Naive thymus-derived CD8-positive, alpha-beta T cell (primary cell): ENCODE measurements at places on chromosomes 6 and 20.

- DNase-seq, result no peak
Measured at GRCh38 chr6:26129656-26130055, 42.4 kb downstream of the HFE start.

- DNase-seq, result peak; percentile 36
Measured at GRCh38 chr20:30168025-30168799, 1089.3 kb upstream of the DEFB115 start.

GRCh38 chr20:44736170-44737021, 9.3 kb upstream of the KCNK15 start:
- DNase-seq, result peak; percentile 47

DNA sequence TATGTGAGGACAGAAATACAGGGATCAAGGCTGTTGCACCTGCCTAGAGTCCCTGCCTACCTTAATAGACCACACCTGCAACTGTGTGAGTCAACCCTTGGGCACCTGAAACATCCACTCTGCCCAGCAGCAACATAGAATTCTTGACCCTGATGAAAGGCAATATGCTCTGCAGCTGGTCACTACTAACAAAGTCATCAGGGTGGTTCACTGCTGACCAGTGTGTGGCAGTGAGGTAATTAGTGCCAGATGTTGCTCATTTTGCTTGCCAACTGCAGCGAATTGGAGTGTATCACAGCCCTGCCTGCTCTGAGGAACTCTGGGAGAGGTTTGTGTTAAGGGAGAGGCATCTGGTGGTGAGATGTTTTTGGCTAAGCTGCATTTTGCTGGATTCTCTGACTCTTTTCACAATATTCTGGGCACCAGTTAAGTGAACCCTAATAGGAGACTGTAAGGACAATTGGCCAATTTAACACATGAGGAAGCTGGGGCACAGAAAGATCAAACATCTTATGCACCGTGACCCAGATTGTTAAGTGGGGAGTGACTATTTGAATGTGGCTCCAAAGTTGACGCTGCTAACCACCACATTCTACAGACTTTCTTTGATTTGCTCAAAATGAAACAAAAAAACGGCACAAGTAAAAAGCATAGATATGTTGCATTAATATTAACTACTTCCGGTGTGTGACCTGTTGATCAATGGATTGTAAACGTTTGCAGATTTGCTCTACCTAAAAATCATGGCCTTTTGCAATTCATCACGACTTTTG, 61.9 kb upstream of the OPRM1 start:
- no peak for DNase-seq

GRCh38 chr20:50445354-50446151, 64.6 kb upstream of the PTPN1 start:
- no peak for DNase-seq

DNA sequence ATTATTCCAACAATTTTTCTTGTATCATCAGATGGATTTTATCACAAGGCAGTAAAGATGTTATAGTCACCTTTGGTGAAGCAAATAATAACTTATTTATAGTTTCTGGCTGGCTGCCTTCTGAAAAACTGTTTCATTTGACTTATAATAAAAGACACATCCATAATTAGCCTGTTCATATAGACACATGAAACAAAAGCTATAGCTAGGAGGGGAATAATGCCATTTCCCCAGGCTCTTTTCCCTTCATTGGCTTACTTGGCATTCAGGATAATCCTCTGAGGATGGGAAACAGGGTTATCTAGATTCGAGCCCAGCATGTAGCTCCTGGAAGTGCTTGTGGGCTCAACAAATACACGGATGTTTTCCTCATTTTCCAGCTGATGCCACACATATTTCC, 17.5 kb downstream of the MMP24 start:
- no peak for DNase-seq

DNA sequence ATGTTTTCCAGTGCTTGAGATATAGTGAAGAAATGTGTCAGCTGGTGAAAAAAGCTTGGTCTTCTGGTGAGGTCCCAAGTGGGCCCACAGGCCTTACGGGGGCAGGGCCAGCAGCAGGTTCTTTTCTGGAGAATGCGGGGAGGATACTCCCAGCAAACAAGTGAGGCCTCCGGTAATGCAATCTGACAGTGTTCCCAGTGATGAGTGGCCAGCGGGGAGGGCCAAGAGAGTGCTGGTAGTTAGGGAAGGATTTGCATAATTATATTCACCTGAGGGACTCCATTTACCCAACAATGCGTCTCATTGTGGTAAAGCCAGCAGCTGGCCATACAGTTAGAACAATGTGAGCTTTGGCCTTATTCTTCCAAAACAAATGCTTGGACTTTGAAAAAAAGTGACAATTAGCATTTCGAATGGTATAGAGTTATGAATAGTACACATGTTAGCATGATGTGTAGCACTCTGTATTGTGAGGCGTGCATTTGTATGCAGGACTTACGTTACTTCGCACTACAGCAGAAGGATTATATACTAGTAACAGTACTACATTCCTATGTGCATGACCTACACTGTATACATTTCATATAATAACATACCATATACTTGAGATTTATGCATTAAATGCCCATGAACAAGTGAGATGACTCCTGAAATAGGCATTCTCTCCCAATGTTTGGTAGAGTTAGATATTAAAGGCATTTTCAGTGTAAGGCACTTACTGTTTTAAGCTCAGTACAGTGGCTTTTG, 69.8 kb downstream of the MYB start:
- no peak for DNase-seq

GRCh38 chr20:22052025-22052650, 346.7 kb downstream of the PAX1 start:
- DNase-seq, result no peak

DNA sequence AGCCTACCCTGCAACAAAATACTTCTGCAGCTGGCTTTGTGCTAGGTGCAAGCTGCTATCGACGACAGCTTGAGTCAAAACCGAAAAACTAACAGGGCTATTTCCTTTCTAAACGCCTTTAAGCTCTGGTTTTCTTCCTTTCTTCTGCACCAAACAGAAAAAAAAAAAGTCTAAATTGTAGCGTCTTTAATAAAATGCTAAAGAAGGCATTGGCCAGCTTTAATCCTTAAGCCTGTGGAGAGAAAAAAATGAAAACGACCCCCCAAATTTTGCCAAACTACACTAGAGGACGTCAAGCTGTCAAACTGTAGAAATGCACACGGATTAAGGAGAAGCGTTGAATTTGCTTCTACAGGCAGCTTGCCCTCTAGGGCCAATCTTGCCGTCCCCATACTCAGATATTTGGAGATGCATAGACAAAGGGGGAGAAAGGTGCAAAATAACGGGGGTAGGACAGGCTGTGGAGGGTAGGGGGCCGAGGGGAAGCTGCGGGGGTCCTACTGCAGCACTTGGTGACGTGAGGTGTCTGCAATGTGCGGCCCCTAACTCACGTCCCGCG, 1.4 kb upstream of the NRN1 start:
- DNase-seq, result no peak

DNA sequence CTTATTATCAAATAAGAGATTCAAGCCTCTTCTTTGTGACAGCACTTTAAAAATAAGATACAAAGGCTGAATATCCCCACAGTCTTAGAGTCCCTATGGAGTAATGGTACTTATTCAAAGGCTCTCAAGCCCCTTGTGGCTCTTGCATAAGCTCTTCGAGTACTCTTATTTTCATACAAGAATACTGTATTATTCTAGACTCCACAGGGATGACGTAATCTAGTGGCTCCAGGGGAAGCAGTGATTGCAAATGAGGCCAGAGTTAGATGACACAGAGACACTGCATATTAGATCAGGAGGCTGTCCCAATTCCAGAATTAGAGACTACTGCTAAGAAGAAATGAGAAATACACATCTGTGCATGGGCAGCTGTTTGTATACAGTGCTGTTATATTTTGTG, 1195.9 kb upstream of the MAP3K7 start:
- DNase-seq, result no peak

DNA sequence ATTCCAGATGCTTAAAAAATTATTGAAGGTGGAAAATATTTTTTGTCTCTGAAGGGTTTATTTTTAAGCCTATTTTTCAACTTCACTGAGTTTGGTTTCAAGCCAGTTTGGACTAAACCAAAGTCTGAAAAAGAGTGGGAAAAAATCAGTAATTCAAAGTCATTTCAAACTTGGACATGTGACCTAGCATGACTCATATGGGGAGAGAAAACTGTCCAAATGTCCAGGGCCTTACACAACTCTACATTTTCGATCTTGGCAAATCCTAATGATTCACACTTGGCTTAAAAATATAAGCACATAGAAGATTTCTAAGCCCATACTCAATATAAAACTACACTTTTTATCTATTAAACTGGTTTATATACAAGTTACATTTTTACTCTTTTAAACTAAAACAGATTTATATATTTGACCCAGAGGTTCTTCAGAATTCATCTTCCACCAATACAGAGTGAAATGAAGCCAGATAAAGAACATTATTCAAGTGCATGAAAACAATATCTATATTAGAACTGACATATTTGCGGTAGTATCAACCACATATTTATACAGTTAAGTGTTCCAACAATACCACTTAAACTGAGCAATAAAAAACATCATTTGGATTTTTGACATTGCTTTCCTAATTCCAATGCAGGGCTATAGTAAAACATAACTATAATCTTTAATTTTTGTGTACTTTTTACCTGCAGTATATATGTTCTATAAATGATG, 110.3 kb upstream of the TCF21 start:
- no peak for DNase-seq

DNA sequence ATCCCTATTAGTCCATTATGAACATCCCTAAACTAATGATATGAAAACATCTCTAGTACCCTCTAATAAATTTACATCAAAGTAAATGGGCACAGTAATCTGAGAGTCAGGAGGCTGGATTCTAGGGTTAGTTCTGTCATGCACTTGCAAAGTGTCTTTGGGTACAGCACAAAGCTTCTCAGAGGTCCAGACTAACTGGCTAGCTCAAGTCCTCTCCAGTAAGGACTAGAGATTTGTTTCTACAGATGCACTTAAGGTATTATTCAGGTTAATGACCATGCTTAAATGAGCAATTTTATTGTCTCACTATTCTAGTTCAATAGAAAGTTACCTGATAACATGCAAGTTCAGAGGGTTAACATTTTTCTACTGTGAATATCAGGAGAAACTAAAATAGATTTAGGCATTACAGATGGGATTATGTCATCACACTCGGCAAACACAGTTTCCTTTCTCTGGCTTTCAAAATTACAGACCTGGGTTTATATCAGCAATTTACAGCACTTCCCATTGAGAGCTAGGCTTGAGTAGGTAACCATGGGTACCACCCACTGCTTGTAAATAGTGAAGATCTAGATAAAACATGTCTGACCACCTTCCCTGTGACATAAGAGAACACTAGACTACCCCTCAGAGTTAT, 402.9 kb upstream of the RUNX2 start:
- DNase-seq, result no peak

GRCh38 chr6:111631018-111631417, 25.3 kb upstream of the TRAF3IP2 start:
- DNase-seq, result no peak

- no peak for DNase-seq
Measured at GRCh38 chr6:109076377-109076776, 18.3 kb downstream of the SESN1 start.

GRCh38 chr6:75723382-75723781, 25.7 kb upstream of the MYO6 start:
- no peak for DNase-seq

DNA sequence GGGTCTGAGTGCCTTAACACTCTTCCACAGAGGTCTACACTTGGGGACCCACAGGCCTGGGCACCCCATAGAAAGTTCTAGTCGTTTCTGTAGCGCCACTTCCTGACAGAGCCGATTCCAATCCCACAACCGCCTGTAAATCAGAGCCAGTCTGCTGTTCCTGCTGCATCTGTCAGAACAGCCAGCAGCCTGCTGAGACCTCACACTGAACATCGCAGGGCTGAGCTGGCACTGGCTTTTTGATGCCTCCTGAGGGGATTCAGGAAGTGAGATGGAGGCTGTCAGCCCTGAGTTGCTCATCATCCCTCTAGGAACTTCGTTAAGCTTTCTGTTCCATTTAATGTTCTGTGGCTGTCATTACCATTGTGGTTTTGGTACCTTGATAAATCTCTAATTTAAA, 48.9 kb downstream of the DCBLD1 start:
- DNase-seq, result no peak

GRCh38 chr6:107330168-107330567, 129.2 kb downstream of the PDSS2 start:
- no peak for DNase-seq
